Activated CD4-positive, alpha-beta memory T cell treated with anti-CD3 and anti-CD28 coated beads, Interleukin-2, amount 10 ng/mL, durations not matched to agents 7 days and 5 days (primary cell): ENCODE measurements at places on chromosomes 4 and X.

GRCh38 chr4:63123441-63123840 lies 1285.8 kb downstream of the TECRL start:
- no peaks in the 10 kb centered on the region for H3K4me1 ChIP-seq
- no peak overlapping the region for H3K4me3 ChIP-seq
- DNase-seq, result no peak
- H3K36me3 ChIP-seq, result no peaks in the 10 kb centered on the region
- H3K27ac ChIP-seq, result no peak overlapping the region

GRCh38 chrX:140917354-140918115 lies 84.9 kb upstream of the SPANXB1 start:
- no peaks in the 10 kb centered on the region for H3K27me3 ChIP-seq
- H3K4me3 ChIP-seq, result peak overlapping the region; percentile 9
- H3K4me1 ChIP-seq, result peaks cover 34% of the 10 kb centered on the region
- H3K27ac ChIP-seq, result peak overlapping the region; percentile 93
- no peak for DNase-seq

GRCh38 chrX:129139837-129140598 lies 383.3 kb downstream of the SMARCA1 start:
- no peak for DNase-seq
- no peaks in the 10 kb centered on the region for H3K36me3 ChIP-seq
- no peaks in the 10 kb centered on the region for H3K4me1 ChIP-seq
- H3K27ac ChIP-seq, result no peak overlapping the region

DNA sequence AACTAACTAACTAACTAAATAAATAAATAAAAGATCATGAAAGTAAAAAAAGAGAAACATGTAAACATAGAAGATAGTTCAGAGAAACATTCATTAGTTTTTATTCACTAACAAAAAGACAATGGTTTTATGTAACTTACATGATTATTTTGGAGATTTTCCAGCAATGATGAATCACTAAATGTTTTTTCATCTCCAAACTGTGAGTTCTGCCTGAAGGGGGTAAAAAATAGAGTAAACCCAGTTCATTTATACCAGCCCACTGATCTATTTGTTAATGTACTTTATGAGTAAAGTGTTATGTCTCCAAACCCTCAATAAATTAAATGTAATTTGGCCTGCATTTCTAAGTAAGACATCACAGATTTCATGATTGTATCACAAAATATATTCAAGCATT lies 101.1 kb downstream of the ATP8A1 start:
- no peak overlapping the region for H3K4me3 ChIP-seq
- no peak for DNase-seq
- no peaks in the 10 kb centered on the region for H3K36me3 ChIP-seq
- H3K4me1 ChIP-seq, result no peaks in the 10 kb centered on the region
- H3K27ac ChIP-seq, result no peak overlapping the region
- H3K27me3 ChIP-seq, result no peaks in the 10 kb centered on the region

GRCh38 chr4:123606946-123607542 lies 210.4 kb downstream of the SPRY1 start:
- no peaks in the 10 kb centered on the region for H3K36me3 ChIP-seq
- peak overlapping the region; percentile 58 for H3K27ac ChIP-seq
- H3K4me3 ChIP-seq, result peak overlapping the region; percentile 5
- H3K27me3 ChIP-seq, result no peaks in the 10 kb centered on the region
- no peak for DNase-seq

DNA sequence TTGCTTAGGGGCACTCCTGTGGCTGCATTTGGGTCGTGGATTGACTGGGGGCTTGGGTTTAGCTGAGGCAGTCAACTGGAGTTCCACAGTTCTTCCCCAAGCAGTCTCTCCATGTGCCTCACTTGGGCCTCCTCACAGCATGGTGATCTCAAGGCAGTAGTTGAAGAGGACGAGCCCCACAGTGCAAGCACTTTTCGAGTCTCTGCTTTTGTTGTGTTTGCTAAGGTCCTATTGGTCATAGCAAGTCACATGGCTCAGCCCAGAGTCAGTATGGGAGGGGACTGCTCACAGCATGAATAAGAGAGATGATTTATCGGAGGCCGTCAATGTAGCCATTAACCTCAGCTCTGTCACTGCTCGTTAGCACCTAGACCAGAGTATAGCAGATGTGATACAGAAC lies 29.7 kb downstream of the BMX start:
- H3K4me1 ChIP-seq, result no peaks in the 10 kb centered on the region
- no peaks in the 10 kb centered on the region for H3K36me3 ChIP-seq
- peaks cover 5% of the 10 kb centered on the region for H3K27me3 ChIP-seq
- no peak for DNase-seq
- H3K4me3 ChIP-seq, result no peak overlapping the region

GRCh38 chrX:15497865-15498264 lies 2.7 kb upstream of the BMX start:
- H3K27ac ChIP-seq, result no peak overlapping the region
- H3K27me3 ChIP-seq, result peaks cover 19% of the 10 kb centered on the region
- peaks cover 8% of the 10 kb centered on the region for H3K4me1 ChIP-seq
- H3K4me3 ChIP-seq, result no peak overlapping the region
- no peaks in the 10 kb centered on the region for H3K36me3 ChIP-seq

DNA sequence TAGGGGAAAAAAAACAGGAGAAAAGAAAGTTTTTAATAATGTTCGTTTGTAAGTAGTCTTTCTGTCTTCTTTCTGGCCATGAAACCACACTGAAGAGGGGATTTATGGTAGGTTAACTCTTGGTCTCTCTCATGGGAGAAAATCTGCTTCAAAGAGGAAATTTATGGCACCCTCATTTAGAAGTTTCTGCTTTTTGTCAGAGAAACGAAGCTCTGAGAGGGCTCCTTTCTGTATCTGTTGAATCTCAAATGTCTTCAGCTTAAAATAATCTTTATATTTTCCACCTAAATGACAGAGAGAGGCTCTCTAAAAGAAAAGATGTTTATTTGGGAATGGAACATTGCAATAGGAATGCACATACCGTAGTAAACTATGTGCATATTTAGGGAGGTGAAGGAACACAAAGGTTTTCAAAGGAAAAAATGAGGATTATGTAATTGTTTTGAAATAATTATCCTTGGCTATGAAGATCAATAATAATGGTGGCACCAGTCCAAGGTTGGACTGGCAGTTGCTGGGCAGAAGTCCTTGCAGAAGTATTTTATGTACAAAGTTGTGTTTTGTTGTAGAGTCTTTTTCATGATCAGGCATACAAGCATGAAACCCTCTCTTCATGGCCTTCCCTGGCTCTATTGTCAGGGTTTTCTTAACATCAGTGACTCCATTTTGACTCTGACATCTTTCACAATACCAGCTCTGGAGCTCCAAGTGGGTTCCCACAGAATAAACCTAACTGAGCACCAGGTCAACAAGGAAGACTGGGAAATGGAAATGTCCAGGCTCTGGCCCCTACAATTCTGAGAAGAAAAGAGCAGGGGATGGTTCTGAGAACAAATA lies 53.0 kb upstream of the HPSE start:
- H3K4me1 ChIP-seq, result peaks cover 17% of the 10 kb centered on the region
- H3K27me3 ChIP-seq, result peaks cover 2% of the 10 kb centered on the region
- no peak overlapping the region for H3K27ac ChIP-seq
- no peak for DNase-seq
- H3K4me3 ChIP-seq, result no peak overlapping the region
